Esophagus squamous epithelium (tissue), 5 donors: ENCODE measurements at places on chromosomes 1 and 21. TPM values are rescaled to one million over a fixed set of nuclear protein-coding genes. Genes with fewer than 3 reads are reported as not detected.

DNA sequence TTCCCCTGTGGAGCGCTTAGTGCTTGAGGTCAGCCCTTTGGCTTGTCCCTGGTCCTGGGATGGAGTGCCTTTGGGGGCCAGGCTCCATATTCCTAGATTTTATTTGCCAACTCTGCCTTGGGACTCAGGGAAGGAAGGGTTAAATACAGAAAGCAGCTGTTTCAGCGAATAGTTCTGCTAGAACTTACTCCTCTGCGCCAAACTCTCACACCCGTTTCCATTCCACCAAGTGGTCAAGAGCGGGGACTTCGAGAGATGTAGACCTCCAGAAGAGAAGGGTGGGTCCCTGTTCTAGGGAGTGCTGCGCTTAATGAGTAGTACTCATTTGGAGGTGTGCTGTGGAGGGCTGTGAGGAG lies 704 bp upstream of the TOMM40L start:
- no peak for DNase-seq

SPSB1 gene
- total RNA-seq = 22.3 TPM

DNA sequence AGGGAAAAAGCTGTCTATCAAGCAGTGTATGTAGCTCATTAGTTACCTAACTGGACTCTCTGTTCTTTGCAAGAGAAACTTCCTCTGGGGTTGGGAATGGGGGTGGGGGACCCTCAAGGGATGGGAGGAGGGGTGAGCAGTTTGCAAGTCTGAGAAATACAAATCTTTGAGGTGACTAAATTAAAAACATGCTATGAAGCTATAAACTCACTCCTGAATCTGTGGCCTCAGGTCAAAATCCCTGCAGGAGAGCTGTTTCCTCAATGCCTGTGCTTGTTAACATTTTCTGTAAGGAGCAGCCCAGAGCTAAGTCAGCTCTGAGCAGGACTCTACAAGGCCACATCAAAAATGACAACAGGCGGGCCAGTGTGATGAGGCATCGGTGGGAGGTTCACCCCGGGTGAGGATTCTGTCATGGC lies 32.8 kb upstream of the PTPRC start:
- no peak for DNase-seq

GRCh38 chr1:160427625-160428024 lies 27.3 kb downstream of the VANGL2 start:
- DNase-seq = no peak

UTS2 gene
- total RNA-seq = not detected

DNA sequence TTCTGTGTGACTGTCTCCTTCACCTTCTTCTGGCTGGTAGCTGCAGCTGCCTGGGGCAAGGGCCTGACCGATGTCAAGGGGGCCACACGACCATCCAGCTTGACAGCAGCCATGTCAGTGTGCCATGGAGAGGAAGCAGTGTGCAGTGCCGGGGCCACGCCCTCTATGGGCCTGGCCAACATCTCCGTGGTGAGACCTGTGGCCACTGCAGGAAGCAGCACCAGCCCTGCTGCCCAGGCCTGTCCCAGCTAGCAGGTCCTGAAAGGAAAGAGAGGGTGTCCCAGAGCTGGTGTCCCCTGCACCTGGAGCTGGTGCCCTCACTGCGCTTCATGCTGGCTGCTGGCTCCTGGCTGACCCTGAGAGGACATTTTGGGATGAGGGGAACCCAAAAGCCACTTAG lies 5.9 kb upstream of the ATXN7L2 start:
- DNase-seq = no peak

DNA sequence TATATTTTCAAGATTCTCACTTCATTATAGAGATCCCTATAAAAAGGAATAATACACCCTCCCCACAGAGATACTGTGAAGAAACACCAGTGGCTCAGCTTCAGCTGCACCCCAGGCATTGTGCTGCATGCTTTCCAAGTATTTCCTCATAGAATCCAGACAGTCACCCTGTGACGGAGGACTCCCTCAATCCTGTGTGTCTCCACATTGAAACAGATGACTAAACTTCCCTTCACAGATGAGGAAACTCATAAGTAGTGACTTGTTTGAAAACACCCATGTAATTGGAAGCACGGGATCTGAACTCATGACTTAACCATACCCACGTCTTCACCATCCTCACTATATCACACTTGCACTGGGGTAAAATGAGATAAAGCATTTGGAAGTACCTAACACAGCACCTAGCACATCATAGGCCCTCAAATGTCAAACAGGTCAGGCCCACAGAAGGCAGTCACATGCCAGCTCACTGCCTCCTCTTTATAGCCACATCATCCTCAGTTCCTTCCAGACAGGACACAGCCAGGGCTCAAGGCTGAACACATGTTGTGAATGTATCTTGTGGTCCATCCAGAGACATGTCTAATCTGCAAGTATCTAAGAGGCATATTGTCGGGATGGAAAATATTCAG lies 55.2 kb downstream of the GPR161 start:
- no peak for DNase-seq

SMCP gene
- total RNA-seq = not detected

DNA sequence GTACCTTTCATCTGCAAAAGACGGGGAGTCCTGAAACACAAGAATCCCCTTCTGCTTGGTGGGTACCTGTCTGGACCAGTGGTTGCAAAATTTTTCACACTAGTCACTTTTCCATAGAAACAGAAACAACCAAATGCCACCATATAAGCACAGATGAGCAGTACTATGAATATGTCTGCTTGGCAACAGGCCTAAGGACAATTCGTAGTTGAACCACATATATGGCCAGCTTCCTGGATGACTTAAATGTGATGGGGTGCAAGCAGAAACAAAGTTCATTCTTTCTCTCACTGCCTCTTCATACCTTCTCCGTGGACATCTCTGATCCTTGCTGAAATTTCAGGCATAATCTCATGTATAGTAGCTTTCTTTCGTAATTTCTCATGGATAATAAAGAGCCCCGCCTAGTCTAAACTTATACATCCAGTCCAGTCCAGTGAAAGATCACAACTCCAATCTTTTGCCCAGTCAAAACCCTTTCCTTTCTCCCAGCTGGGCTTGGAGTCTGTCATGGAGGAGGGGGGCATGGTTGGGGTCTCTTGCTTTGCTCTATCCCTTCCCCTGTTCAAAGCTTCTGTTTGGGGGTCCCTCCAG lies 7.0 kb downstream of the FCAMR start:
- no peak for DNase-seq

SYT2 gene
- not detected for total RNA-seq
